SW 1271 (cell line): ENCODE measurements at places on chromosomes 16 and 17.

DNA sequence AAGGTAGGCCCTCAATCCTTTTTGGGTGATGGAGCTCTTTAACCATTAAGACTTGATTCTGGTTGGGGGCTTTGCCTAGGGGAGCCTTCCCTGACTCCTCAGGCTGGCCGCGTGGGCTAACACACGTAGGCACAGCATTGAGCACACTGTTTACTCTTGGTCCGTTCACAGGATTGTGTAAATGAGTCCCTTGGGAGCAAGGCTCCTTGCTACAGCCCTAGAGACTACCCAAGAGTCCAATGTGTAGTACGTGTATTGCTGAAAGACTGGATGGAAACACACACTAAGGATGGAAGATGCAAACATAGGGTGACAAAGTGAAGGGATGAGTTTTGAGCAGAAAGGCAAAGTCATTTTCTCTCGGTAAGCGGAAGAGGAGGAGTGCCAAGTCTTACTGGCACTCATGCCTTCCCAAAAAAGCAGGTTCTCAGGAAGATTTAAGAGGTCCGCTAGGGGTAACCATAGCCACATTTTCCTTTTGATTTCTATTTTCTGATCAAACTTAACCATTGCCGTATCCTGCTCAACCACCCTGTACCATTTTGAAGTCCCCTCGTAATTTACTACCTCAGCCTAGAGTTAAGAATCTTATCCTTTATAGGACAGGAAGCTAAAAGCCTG, 911 bp upstream of the ITGA2B start:
- DNase-seq = no peak

DNA sequence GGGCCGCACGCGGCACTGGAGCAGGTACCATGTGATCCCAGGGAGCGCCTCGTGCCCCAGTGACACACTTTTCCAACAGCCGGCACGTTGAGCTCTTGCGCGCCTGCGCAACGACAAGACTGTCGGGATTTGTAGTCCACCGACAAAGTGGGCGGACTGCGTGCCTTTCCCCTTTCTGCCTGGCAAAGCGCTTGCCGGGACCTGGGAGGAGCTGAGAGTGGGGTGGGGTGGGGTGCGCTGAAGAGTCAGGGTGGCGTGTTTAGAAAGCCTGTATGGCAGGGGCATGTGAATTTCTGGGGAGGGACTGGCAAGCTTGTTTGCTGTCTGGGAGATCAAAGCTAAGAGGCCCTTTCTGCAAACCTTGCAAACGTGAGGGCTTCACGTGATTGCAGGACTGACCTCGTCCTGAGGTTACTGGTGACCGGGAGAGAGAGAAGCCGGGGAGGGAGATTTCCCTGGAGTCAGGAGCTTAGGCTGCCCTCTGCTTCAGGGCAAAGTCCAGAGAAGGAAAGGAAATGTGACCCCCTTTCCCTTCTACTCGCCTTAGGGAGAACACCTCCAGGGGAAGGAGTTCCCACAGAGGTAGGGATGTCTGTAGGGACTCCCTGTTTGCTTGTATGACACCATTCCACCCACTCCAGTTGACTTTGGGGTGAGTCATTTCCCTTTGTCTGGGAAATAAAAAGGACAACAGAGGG, 429 bp upstream of the NR1D1 start:
- peak; percentile 97 for DNase-seq

DNA sequence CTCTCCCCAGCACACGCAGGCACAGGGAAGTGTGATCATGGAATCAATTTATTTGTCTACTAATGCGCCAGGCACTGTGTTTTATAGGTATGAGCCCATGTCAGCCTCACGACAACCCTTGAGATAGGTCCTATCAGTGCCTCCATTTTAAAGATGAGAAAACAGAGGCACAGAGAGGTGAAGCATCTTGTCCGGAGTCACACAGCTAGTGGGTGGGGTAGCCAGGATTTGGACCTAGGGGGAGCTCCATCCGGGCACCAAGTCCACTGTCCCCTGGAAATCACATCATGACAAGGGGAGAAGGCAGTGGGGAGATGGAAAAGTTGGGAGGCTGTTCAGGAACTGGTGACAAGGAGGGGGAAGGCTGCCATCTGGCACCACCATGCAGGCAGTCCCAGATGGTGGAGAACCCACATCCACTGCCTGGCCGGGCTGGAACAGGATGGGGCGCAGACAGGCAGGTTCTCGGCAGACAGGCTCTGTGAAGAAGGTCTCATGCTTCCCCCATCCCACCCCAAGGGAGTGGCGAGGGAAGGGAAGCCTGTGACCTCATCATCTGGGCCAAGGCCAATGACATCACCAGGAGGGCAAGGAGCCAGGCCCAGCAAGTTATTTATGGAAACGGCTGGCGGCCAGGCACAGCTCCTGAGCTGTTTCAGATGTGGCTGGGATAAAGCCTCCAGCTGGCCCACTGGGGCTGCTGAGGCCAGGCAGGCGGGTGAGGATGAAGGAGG, 126.0 kb upstream of the SDK2 start:
- no peak for DNase-seq

GRCh38 chr16:55285586-55285985, 38.4 kb upstream of the IRX6 start:
- no peak for DNase-seq

DNA sequence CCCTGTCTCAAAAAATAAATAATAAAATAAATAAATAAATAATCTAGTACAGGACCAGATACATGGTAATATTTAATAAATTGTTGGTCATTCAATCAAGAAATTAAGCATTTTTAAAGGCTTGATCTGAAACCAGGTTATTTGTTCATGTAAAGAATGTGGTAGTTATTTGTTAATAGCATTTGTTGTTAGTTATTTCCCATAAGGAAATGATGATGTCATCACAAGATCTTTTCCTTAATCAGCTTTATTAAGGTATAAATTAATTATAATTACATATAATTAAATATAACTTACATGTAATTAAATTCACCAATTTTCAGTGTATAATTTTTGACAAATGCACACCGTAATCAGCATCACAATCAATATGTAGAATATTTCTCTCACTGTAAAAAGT, 19.5 kb upstream of the DHX40 start:
- DNase-seq = no peak
